ENCODE measurements at places on chromosomes 6 and 20.
A peak's percentile ranks its signal among the peaks of the same experiment; 100 is the strongest.

DNA sequence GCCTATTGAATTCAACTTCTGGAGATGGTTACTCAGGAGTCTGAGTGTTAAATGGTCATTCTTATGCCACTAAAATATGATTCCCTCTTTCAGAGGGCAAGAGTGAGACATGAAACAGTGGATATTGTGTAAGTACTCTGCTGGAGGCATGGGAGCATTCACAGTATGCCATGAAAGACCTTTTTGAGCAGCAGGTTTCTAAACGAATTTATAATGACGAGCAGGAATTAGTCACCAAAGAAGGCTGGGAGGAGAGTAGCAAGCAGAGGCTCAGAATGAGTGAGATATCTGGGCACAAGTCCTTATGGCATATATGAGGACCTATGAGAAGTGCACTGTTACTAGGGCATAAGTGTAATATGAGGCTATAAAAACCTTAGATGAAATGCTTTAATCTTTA is 10.9 kb upstream of the MYB start:
- DNase-seq, result no peak

GRCh38 chr6:45532721-45533210 is 155.0 kb upstream of the SUPT3H start:
- DNase-seq, result no peak

DNA sequence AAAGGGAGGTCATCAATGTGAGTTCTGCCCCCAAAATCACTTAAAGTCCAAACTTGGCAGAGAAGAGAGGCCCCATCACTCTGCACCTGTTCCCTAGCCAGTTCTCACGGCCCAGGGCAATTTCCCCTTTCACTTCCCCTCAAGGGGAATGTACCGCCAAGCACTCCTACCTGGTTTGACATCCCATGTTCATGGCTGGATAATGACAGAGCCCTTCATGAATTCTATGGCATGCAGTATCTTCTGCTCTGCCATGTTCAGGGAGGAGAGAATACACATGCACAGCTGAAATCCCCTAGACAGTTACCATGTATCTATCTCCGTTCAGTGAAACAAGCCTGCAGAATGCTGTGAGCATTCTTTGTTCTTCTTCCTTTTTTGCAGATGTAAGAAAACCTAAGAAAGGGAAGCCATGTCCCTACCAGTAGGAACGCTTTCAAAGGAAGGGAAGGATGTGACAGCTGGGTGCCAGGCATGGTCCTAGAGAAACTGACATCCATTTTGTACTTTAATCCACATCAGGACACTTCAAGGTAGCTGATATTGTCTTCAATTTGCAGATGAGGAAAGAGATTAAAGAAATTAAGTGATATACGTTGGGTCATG is 79.8 kb upstream of the ARID1B start:
- no peak for DNase-seq

DNA sequence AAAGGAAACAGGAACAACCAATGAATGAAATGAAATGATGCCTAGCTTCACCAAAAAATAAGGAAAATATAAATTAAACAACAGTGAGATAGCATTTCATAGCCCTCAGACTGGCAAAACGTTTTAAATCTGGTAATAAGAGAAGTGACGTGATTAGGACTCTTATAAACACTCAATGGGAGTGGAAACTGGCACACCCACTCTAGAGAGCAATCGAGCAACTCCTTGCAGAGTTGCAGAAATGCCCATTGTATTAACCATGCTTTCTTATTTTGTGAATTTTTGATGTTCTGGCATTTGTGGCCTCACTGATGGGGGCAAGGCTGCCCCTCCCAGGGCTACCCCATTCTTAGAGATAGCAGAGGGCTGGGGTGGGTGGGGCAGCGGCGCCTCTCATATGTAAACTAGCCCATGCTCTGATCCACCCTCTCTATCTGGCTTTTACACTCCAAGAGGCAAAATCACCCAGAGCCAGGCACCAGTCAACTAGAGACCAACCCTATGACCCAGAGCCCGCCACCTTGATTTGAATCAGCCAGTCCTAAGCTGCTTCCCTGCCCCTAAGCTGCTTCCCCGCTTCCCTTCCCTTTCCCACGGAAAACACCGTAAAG is 6.4 kb upstream of the PNPLA1 start:
- no peak for DNase-seq

GRCh38 chr6:52390361-52390727 is 28.4 kb downstream of the PAQR8 start:
- DNase-seq, result peak; percentile 84

DNA sequence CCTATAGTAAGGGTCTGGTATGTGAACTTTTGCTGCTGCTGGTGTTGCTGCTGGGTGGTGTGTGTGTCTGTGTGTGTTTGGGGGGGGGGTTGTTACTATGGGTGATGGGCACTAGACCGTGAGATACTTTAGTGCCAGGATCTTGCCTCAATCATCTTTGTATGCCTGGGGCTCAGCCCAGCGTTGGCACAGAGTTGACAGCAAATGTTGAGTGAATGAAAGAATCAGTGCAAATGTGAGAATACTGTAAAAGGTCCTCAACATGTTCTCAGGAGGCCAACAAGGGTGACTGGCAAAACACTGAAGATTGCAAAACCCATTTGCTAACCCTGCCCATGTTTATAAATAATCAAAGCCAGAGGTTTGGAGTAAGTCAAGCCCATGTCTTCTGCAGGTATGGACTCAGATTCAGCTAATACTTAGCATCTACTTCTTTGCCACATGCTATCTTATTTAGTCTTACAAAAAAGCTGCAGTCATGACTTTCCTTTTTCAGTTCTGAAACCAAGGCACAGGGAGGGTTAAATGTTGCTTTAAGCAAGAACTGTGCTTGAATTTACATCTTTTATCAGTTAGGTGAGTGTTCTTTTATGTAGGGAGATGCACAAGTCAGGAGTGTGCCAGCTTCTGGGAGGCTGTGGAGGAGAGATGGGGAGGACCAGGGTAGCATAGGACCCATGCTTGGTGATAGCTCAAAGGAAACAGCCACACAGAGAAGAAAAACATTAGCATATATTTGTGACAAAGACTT is 125.3 kb upstream of the SPACA1 start:
- no peak for DNase-seq

- no peak for DNase-seq
Observed at GRCh38 chr6:38436726-38437465, 202.8 kb downstream of the BTBD9 start.

DNA sequence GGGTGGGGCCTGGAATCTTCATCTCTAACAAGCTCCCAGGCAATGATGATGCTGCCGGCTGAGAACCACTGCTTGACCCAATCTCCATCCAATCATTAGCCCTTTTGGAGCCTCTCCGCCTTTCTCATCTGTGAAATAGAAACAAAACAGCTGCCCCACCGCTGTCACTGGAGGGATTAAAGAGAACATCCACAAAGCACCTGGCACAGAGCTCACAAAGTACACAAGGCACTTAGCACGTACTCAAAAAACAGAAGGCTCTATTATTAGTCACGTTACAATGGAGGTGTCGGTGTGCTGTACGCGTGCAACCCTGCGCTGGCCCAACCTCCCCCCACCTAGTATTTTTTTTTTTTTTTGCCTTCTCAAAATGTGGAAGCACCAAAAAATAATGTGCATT is 213.5 kb upstream of the ARID1B start:
- DNase-seq, result no peak

GRCh38 chr6:134065706-134066105 is 13.3 kb upstream of the SLC2A12 start:
- DNase-seq, result peak; percentile 40

- DNase-seq, result no peak
Observed at GRCh38 chr6:87914637-87915395, 132.8 kb upstream of the SPACA1 start.

DNA sequence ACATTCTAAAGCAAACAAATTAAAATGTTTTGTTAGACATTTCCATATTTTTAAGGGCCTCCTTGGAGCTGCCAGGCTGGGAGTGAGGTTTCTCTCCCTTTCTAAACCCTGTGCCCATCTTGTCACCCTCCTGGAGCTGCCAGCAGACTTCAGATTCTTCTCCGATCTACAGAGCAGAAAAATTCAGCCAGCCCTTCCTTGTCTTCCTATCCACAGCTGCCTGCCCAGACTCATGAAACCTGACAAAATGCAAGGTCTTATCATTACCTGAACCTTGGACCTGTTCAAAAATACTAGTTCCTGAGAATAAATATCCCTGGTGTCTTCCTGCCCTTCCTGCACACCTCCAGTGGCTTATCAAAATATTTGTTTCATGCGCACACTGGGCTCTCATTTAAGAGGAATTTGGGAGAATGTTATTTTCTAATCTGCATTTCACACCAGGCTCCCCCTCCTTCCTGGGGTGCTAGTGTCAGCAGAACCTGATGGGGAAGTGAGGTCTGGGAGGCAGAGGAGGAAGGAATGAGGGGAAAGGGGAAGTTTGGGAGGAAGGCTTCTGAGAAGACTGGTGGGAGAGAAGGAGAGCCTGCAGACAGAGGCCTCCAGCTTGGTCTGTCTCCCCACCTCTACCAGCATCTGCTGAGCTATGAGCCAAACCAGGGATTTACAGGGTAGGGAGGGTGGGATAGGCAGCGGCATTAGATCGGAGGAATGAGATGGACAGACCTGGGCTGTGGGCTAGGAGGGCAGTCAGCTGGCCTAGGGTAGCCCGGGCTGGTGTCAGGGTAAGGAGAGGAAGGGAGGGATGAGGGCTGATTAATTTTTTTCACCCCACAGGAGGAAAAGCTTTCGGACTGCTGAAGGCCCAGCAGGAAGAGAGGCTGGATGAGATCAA is at the start of gene AIF1:
Gene AIF1, plus strand, starts transcription at position 551 of the 895 bp plus-strand sequence. Its CDS starts 96 bp downstream, at position 647.
- no peak for DNase-seq

- DNase-seq, result no peak
Observed at GRCh38 chr6:47362857-47363461, 53.3 kb upstream of the TNFRSF21 start.

GRCh38 chr20:23131766-23132165 is 45.6 kb upstream of the CD93 start:
- DNase-seq, result no peak

GRCh38 chr20:32967961-32968457 is 36.2 kb downstream of the SUN5 start:
- DNase-seq, result peak; percentile 70

Measured in CD4-positive, alpha-beta T cell treated with Interleukin-4 for 4 hours (primary cell).